Astrocyte (in vitro differentiated cells and primary cell): ENCODE measurements at places on chromosomes 4 and X. TPM values are rescaled to one million over a fixed set of nuclear protein-coding genes. Genes with fewer than 3 reads are reported as not detected.

Gene CXCL1
- 8.5 and 11.4 TPM in 2 replicates for total RNA-seq

Gene SULT1B1
- total RNA-seq = 0.11 and 0.24 TPM in 2 replicates

- no peak for DNase-seq
Observed at GRCh38 chrX:18927558-18927957, 56.4 kb downstream of the PHKA2 start.

GRCh38 chrX:121823406-121823805, 776.0 kb downstream of the GLUD2 start:
- no peak for DNase-seq

DNA sequence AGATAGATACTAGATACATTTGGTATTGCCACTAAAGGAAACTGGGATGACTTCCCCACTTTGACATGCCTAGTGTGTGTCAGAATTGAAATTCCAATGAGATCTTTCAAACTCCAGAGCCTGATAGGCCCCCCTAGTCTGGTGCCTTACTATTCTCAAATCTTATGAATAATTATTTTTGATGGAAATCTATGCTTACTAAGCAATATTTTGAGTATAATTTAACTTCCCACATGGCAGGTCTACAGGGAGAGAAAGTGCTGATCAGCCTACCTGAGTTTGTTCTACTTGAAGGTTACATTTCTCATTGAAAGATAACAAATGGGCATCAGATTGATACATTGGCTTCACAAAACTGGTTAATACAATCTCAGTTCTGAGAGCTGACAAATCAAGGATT, 415.7 kb upstream of the BOD1L1 start:
- DNase-seq = no peak

GRCh38 chrX:132044953-132045352, 21.9 kb downstream of the STK26 start:
- DNase-seq = no peak

- DNase-seq = no peak
Observed at GRCh38 chr4:143133977-143134376, 50.7 kb upstream of the USP38 start.

DNA sequence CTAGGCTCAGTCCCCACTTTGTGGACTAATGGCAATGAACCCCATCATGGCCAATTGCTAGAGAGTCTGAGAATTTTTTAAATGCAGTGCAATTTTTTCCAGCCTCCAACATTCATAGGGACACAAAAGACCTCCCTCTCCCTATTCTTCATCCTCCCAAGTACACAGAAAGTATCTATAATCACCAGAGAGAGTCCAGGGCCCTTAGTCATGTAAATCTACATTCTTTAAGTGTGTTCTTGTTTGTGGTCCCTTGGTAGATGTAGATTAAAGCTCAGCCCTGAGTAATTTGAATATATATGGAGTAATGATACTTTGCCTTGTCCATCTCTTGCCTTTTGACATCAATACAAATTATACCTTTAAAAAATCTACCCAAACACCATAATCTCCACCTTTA, 51.3 kb upstream of the ATXN3L start:
- no peak for DNase-seq

- DNase-seq = peak; percentile 14
Observed at GRCh38 chr4:52983563-52984303, 121.6 kb downstream of the RASL11B start.

DNA sequence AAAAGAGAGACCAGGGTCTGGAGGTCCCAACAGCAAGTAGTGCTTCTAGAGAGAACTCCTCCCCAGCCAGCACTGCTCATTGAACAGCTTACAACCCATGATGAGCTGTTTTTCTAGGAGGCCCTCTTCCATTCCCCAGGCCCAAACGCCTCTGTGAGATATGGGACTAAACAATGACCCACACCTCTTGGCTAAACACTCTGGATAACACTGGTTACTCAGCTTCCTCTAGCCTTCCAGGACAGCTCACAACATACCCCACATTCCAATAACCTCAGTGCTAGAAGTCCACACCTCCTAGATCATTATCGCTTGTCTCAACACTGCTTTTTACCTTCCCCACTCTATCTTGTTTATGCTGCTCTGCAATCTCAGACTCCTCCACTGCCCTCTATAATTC, 35.4 kb upstream of the PGRMC2 start:
- DNase-seq = peak; percentile 98

GRCh38 chrX:19747652-19748610, 139.5 kb downstream of the SH3KBP1 start:
- no peak for DNase-seq

DNA sequence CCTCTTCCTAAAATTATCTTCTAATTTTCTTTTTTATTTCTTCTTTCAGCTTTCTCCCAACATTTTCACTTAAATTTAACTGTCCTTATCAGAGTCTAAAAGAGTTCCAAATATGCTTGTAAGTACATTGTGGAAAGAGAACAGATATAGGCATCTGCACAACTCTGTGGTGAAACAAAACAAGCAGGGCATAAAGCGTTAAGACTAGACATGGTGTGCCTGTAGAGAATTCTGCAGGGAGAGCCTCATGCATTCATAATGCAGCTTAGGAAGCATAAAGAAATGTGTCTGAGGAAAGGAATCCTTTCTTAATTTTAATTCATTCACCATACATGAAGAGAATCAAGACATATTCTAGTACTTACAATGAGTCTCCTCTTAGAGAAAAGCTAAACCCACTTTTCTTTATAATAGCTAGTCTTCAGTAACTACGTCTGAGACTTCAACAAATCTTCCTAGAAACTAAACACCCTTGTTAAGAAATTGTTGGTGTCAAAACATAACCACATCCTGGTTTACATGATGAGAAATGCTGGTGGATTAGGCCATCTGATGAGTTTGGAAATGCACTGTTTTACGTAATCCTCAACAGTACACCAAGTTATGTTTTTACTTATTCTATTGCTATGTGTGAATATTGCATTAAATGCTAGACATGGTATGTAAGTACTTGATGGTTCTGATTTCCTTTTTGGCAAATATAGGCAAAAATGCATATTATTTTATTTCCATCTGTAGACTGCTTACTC, 307.8 kb upstream of the GIMD1 start:
- DNase-seq = peak; percentile 14

DNA sequence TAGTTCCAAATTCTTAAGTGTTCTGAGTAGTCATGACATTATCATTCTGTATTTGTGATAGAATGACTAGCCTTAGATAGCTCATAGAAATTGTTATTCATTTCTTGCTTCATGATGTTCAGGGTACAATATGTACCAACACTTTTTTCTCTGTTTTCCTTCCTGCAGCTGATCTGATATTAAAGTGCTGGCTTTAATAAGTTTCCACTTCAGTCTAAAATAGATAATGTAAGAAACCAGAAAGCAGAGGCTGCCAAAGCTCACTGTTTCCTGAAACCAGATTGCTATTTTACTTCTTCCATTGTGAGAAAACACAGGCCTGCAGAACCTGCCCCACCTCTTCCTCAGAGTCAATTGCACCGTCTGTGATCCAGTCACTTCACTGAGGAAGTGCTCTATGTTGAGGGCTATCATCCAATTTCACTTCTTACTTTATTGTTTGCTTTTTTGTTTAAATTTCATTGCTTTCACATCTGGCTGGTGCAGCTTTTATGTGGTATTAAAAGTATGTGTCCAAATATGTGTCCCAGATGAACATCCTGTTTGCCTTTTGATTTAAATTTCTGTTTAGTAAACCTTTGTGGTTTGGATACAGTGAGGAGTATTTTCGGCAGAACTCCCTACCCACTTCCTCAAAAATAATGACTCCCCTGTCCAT, 652.1 kb downstream of the ANKRD50 start:
- peak; percentile 82 for DNase-seq

DNA sequence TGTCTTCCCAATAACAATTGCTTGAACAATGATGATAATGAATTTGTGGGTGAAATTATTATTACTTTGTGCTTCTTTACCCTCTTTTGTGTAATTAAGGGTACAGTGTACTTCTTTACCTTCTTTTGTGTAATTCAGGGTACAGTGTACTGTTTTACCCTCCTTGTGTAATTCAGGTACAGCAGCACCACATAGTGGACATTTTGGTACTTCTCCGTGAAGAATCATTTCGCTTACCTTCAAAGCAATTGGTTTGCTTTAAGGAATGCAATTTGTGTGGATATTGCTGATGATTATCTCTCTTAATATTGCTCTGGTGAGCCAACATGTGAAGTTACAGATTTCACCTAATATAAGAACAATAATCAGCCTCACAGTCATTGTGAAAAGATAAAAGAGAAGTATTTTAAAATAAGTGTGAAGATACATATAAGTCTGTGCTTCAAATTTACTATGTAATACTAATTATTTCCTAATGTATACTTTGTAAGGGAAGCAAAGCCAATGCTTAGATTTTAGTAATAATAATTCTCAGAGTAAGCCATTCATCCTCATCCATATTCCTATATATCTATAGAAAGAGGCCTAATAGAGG, 27.2 kb upstream of the SEC24B start:
- peak; percentile 55 for DNase-seq

- DNase-seq = no peak
Observed at GRCh38 chrX:134747006-134747405, 88.7 kb upstream of the PLAC1 start.

DNA sequence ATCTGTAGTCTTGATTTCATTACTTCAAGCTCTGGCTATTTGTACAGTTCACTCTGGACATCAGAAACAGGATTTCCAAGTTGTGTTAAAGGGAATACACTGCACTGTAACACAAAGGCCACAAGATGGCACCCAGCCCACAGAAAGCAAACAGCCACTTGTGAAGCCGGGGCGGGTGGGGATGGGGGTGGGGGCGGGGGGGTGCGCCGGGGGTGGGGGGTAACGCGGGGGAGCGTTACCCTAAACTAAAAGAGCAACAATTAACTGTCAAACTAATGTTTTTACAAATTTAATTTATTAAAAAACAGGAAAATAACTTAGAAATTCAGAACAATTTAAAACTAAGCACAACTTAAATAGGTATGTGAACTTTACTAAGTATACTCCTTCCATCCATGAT, 27.3 kb downstream of the PRDX4 start:
- DNase-seq = peak; percentile 19

- no peak for DNase-seq
Observed at GRCh38 chrX:97117572-97117971, 233.9 kb downstream of the RPA4 start.

DNA sequence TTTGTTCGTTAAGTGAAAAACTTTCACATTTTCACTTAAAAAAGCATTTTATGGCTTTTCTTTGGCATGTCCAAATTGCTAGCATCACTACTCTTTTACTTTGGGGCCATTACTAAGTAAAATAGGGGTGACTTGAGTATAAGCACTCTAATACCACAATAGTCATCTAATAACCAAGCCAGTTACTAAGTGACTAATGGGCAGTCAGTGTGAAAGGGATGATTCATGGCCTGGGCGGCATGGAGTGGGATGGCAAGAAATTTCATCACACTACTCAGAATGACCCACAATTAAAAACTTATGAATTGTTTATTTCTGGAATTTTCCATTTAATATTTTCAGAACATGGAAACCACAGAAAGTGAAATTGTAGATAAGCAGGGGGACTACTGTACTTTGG, 60.9 kb downstream of the BMP15 start:
- peak; percentile 11 for DNase-seq
